ENCODE measurements at places on chromosomes 11 and 22. TPM values are rescaled to one million over a fixed set of nuclear protein-coding genes. Genes with fewer than 3 reads are reported as not detected.

GRCh38 chr11:108224911-108225786, 2.3 kb downstream of the ATM start:
- peak; percentile 17 for DNase-seq

DNA sequence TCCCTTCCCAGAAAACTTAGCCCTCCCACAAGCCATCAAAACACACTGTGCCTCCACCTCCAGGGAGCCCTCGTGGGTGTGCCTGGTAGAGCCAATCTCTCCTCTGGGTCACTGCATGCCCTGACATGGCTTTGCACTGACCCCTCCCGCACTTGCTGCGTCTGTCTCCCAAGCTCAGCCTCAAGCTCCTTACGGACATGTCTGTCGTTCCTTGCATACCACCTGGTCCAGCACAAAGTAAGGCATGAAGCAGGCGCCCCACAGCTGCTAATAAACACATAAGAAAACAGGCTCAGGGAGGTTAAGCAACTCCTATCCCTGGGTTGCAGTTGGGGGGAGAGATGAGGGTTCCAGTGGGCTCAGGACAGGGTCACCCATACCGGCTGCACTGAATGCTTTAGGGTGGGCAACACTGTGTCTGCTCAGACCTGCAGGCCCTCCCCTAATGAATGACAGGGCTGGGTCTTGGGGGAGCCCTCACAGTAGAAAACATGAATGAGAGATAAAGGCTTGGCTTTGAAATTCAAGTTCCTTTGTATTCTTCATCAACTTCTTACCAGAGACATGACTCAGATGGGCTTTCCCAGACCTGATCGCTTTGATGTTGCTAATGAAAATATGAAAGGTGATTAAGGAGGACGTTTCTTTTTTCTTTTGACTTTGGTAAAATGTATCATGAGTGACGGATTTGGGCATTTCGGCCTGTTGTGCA, 38.0 kb downstream of the PHF21B start:
- no peak for DNase-seq

Gene RHOD
- 0.30 TPM for total RNA-seq

Gene TST
- total RNA-seq = 15.2 TPM

Gene ACR
- total RNA-seq = not detected

Data from activated T-helper 2 cell treated with anti-CD3 and anti-CD28 coated beads, Interferon-gamma antibody, Interleukin-2, Interleukin-4, amounts not matched to agents 10 μg/mL and 5 μg/mL and 100 μg/mL, durations not matched to agents 14 hours and 24 hours and 36 hours (primary cell).